Esophagus muscularis mucosa (tissue), 4 donors: ENCODE measurements at places on chromosomes 7 and 10.

GRCh38 chr7:50724526-50725520 is 57.9 kb downstream of the GRB10 start:
- DNase-seq, result no peak

DNA sequence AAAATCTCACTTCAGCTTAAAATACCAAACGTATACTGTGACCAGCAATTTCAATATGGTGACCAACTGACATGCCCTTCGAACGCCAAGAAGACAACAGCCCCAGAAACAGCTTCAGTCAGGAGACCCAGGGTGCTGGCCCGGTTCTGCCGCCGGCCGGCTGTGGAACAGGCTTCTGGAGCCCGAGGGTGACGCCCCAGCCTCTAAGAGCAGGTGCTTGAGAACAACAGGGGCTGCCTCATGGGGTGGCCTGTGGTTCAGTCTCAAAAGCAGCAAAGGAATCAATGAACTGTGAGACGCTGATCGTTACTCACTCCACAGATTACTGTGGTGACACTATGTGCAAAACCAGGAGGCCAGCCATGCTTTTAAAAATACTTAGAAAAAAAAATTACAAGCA is 17.3 kb downstream of the GPER1 start:
- no peak for DNase-seq

- DNase-seq, result no peak
Observed at GRCh38 chr7:966291-967069, 8.9 kb downstream of the COX19 start.

- no peak for DNase-seq
Observed at GRCh38 chr10:33187427-33187999, 147.0 kb downstream of the NRP1 start.

GRCh38 chr10:103467406-103467805 is 8.7 kb upstream of the CALHM1 start:
- no peak for DNase-seq
